ENCODE measurements at places on chromosomes 3 and 15.

DNA sequence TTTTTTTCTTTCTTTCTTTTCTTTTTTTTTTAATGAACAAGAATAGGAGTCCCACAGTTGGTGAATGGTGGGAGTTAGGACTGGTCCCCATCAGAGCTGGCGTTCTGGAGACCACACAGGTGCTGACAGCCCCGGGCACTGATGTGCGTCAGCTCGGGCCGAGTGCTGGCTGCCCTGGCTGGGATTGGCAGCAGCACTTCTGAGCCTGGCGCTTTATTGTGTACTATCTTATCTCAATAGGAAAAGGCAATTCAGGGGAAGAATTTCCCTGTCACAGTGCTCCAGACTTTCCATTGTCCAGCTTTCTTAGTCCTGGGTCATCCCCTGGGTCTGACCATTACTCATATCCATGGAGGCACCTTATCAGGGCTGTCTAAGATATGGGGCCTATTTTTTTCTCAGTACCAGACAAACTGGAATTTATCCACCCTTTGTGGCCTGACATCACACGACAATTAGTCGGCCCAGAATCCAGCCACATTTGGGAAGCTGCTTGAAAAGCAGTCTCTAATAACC, 54.1 kb downstream of the TMEM44 start:
- no peak for DNase-seq

DNA sequence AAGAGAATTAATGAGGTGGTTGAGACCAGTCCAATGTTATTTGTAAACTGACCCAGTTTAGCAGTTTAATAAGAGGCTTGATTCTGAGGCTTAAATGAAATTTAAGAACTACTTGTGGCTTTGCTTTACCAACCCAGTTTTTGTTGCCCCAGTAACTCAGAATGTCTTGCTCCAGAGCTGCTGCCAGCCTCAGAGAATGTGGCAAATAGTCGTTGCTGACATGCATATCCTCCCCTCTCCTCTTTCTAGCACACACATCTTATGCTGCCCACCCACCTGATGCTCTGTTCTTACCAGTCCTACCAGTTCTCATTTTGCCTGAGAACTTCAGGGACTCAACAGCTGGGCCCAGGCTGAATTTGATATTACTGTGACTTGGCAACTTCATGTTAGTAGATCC, 92.4 kb upstream of the TSC22D2 start:
- DNase-seq, result no peak

DNA sequence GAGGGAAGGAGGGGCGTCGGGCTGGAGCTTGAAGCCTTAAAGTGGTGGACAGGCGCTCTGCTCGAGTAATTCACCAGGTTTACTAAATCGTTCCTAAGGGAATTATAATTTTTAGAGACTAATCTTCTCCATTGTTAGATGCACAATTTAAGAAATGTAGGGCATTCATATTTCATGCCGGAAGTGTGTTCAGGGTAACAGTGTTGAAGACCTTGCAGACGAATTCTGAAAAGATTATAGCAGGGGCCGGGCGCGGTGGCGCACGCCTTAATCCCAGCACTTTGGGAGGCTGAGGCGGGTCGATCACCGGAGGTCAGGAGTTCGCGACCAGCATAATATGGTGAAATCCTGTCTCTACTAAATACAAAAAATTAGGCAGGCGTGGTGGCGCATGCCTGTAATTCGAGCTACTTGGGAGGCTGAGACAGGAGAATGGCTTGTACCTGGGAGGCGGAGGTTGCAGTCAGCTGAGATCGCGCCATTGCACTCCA, 365 bp upstream of the GTF2A2 start:
- no peak for DNase-seq

- no peak for DNase-seq
Measured at GRCh38 chr15:64779024-64779423, 3.6 kb upstream of the RBPMS2 start.

- DNase-seq, result no peak
Measured at GRCh38 chr3:128080323-128081080, 28.3 kb downstream of the SEC61A1 start.

- DNase-seq, result no peak
Measured at GRCh38 chr3:88203642-88204055, 53.9 kb downstream of the C3orf38 start.

DNA sequence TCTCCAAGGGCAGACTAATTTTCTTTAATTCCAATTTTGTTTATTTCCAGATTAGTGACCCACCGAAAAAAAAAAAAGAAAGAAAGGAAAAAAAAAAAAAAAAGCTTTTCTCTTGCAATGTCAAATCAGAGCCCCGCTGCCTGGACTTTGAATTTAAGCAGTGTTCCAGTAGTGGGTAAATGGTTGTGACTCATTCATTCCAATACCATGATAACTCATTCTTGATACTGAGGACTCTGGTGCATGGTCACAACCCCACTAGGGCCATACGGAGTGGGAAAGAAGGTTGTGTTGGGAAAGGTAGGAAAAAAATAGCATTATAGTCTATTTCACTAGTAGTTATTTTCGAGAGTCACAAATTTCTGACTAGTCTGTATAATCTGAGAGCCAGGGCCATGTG, 59.1 kb upstream of the COL8A1 start:
- no peak for DNase-seq

DNA sequence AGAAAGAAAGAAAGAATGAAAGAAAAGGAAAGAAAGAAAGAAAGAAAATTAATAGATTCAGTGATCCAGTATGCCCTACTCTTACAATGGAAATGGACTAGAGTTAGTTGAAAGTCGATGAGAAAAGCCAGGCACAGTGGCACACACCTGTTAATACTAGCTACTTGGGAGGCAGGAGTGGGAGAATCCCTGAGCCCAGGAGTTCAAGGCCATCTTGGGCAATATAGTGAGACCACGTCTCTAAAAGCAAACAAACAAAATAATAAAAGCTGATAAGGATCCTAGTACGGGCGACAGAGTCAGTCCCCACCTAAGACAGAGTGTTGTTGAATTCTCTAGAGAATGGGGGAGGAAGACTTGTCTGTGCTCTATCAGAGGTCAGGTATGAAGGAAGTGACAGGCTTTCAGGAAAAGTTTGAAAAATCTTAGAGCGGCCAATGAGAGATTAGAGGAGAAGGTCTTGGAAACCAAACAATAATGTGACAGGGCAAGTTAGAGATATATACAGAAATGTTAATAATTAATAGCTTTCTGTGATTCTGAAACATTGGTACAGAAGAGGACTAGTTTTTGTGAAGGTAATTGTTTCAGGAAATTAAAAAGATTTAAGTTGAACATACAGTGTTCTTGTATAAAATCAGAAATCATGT, 117.9 kb upstream of the PTX3 start:
- no peak for DNase-seq

DNA sequence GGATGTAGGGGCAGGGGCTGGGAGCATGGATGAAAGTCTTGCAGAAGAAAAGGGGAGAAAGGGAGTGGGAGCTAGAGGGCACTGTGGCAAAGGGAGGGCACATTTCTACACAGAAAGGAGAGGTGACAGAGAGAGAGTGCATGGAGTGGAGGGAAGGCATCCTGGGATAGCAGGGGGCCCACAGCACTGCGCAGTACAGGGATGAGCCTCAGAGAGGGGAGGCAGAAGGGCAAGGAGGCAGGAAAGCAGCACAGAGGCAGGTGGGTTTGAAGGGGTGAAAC, 5.4 kb downstream of the STOML1 start:
- no peak for DNase-seq

DNA sequence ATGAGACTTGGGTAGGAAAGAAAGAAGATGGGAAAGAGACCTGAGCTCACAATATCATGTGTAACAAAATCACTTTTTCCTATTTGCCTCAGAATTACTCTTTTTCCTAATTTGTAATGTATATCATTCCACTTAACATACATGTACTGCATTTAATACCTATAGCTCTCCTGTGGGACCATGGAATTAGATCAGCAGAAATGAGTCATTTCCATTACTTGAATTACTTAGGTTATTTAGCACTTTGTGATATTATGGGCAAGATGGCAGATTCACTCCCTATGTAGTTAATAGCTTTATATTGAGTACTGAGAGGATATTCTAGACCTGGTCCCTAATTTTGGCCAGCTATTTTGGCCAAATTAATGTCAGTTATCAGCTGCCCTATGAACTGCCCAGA, 70.5 kb downstream of the ZNF609 start:
- DNase-seq, result no peak

DNA sequence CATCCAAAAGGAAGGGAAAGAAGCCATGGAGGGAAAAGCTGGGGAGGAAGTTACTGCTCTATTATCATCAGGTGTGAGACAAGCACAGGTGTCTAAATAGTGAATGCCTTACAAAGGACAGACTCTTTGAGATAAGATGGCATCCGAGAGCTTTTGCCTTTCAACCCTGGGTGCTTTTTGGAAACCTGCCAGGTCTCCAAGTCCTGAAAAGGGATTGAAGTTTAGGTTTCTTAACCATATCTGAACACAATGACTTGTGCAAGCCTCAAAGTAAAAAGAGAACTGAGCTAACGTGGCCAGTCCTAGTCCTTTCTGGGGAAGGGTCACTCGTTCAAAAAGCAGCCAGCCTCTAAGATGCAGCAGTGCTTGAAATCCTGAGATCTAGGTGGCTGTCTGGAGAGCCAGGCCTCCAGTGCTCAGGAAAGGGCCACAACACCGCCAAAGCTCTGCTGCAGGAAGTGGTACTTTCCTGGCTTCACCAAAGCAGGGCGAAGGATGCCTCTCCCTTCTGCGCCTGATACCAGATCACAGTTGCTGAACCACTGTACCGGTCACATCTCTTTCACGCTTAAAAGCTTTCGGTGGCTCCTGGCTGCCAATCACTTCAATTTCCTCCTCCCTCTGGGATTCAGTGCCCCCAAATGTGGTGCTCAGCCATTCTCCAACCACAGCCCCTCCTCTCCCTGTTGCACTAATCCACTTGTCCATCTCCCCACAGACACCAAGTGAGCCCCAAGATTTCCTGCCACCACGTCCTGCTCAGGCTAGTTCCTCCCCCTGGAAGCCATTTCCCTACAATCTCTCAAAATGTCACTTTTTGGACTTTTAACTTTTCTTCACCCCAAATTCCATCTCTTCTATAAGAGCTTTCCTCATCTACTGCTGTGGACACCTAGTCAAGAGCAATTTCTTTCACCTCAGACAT, 104.1 kb upstream of the LPP start:
- DNase-seq, result peak; percentile 14

GRCh38 chr3:34360713-34361112, 562.3 kb downstream of the PDCD6IP start:
- no peak for DNase-seq

DNA sequence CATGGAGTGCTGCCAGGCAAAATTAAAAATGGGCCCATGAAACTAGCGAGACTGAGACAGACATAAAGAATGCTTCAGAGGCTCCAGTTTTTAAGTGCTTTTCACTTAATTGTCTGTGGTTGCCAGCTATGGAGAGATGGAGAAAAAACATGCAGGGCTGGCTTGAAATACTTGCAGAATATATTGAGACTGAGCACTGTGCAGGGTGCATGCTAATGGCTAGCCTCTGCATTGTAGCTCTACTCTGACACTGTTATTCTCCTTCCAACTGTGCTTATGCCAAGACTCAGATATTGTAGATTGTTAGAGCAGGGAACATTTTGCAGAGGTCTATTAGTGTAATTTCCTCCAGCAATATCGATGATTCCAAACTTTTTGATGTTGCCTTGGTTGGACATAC, 735.0 kb downstream of the PDCD6IP start:
- DNase-seq, result no peak

DNA sequence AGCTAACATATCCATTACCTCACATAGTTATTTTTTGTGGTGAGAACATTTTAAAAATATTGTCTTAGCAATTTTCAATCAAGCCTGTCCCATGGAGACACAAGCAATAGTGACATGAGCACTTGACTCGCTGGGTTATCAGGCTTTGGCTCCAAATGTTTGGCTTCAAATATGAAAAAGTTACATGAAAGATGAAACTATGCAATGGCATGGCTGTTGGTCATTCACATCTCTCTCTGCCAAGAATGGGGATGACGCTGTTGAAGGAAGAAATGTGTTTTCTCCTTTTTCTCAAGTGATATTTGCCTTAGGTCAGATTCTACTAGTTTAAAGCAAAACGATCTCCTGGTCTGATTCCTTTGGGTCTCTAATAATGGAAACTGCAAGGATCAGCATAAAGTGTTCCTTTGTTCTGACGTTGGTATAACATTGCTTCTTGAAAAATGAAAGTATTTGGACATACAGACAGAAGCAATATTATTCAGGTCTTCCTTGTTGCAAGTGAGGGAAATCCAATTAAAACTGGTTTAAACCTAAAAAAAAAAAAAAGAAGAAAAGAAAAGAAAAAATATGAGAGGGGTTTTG, 71.2 kb downstream of the SSUH2 start:
- no peak for DNase-seq

- DNase-seq, result no peak
Measured at GRCh38 chr3:184192889-184193288, 6.9 kb downstream of the ABCF3 start.

GRCh38 chr15:43775411-43775965, 1.3 kb downstream of the ELL3 start:
- DNase-seq, result no peak

DNA sequence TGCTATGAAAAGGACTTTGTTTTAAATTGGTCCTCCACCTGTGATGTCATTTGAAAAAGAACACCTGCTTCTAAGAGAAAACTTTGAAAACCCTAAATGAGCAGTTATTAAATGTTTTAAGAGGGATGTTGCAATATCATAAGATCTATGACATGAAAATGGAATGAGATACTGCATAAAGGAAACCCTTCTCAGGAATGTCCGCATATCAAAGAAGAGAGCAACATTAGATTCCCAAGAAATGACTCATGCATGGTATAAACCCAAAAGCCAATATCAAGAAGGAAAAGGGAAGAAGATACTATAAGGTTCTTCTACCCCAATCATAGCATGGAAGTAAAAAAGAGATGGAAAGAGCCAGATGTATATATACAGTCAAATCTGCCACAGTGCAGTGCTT, 627.5 kb upstream of the LMCD1 start:
- no peak for DNase-seq

- no peak for DNase-seq
Measured at GRCh38 chr3:49871531-49872153, 1.9 kb upstream of the CAMKV start.

GRCh38 chr3:53140847-53141845, 10.9 kb upstream of the RFT1 start:
- DNase-seq, result no peak

GRCh38 chr3:138921316-138922292, 25.3 kb downstream of the FOXL2 start:
- DNase-seq, result no peak

GRCh38 chr3:155549087-155549486, 195.8 kb downstream of the PLCH1 start:
- no peak for DNase-seq

- no peak for DNase-seq
Measured at GRCh38 chr3:184486614-184487013, 75.0 kb upstream of the EPHB3 start.

DNA sequence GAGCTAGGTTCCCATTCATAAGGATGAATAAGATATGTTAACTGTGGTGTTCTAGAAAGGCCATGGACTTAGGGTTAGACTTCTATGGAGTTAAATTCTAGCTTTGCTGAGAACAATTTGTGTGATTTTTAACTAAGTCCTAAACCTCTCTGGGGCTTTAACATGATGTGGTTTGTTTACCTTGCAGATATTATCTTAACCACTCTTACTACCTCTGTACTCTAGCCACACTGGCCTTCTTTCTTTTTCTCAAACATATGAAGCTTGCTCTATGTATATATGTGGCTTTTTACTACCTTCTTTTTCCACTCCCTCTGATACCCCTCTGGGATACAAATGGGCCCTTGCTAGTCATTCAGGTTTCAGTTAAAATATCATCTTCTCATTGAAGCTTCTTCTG, 108.4 kb downstream of the ZNF609 start:
- no peak for DNase-seq

GRCh38 chr3:148723631-148724030, 25.9 kb downstream of the AGTR1 start:
- DNase-seq, result no peak

- no peak for DNase-seq
Measured at GRCh38 chr3:27713078-27713423, 9.1 kb downstream of the EOMES start.
